BJ (cell line): ENCODE measurements at places on chromosomes 13 and 19.
A peak's percentile ranks its signal among the peaks of the same experiment; 100 is the strongest.

DNA sequence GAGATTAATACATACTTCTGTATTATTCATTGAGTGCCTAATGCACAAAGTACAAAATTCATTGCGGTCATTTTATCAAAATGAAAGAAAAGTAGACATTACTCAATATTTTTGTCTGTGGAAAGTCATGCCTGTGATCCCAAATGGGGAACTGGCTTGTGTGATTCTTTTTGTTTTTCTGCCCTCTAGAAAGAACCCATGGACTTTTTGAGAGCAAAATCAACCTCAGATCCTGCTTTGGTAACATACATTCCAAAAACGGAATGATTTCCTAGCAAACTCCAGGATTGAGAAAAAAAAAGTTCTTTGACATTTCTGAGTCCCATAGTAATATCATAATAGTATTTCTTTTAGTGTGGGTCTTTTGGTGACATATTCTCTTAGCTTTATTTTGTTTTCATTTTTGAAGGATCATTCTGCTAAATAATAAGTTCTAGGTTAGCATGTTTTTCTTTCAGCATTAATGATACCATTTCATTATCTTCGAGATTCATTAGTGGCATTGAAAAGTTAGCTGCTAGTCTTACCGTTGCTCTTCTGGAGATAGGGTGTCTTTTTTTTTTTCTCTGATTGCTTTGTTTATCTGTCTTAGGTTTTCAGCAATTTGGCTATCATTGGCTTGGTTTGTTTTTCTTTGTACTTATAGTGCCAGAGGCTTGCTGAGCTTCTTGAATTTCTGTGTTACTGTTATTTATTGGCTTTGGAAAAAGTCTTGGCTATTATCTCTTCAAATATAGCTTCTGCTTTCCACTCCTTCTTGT is 102.4 kb upstream of the CSNK1A1L start:
- no peak for DNase-seq

GRCh38 chr19:44722131-44723121 is 23.5 kb downstream of the CEACAM16 start:
- no peak for DNase-seq

GRCh38 chr19:29677001-29677817 is 11.9 kb downstream of the PLEKHF1 start:
- no peak for DNase-seq

DNA sequence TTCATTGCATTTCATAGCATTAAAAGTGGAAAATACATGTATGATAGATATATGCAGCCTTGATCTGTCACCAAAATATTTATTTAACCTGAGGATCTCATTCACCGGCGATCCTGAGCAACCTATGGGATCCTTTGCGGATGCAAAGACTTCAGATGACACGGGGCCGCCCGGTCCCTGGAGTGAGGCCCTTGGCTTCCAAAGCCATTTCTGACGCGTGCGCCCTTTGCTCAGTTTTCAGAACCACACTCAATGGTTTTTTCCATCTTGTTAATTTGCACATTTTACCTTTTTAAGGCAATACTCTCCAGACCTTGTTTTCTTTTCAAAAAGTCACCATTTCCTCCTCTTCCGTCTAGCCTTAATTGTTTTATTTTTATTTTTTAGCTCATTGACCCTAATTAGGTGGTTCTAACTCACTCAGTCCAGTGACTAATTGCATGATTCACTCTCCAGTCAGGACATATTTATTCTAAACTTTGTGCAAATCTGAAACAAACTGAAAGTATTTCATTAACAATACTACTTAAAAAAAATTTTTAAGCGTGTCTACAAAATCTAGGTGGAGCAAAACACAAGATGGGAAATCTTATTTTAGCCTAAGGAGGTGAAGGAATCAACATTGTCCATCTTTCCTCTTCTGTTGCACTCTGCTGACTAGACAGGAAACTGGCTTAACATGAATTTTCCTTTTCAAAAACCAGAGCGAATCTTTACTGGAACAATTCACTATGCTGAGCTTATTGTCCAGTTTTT is 47.9 kb downstream of the COL4A1 start:
- DNase-seq, result no peak

DNA sequence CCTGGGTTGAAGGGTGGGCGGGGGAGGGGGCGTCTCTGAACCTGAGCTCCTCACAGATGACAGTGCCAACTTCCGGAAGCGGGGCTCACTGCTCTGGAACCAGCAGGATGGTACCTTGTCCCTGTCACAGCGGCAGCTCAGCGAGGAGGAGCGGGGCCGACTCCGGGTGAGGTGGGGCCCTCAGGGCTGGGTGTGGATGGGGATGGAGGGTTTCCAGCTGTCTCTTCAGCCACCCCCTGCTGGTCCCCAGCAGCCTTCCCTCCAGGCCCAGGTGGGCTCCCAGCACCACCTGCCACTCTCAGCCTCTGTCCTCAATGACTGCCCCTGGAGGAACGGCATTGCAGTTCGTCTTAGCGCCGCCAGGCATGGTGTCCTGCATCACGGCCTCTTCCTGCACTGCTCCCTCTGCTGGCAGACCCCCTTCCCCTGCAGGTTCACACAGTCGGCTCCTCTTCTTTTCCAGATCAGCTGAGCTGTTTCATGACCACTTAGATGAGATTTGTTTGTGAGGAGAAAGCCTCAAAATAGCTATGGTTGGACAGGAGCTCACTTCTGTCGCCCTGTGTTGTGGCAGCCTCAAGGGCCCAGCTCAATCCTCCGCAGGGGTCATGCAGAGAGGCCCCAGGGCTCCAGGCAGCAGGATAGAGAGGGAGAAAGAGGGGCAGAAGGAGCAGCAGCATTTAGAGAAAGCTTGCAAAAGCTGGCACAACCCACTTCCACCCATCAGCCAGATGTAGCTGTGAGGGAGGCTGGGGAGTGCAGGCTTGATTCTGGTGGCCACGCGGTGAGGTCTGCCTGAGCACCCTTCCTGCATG is 2.5 kb upstream of the GARIN5A start:
- DNase-seq, result no peak

- no peak for DNase-seq
These were observed 29.3 kb upstream of the SPACA7 start for GRCh38 chr13:112346899-112347229.

- no peak for DNase-seq
These were observed 595 bp downstream of the ZNF440 start for GRCh38 chr19:11814700-11815035.

DNA sequence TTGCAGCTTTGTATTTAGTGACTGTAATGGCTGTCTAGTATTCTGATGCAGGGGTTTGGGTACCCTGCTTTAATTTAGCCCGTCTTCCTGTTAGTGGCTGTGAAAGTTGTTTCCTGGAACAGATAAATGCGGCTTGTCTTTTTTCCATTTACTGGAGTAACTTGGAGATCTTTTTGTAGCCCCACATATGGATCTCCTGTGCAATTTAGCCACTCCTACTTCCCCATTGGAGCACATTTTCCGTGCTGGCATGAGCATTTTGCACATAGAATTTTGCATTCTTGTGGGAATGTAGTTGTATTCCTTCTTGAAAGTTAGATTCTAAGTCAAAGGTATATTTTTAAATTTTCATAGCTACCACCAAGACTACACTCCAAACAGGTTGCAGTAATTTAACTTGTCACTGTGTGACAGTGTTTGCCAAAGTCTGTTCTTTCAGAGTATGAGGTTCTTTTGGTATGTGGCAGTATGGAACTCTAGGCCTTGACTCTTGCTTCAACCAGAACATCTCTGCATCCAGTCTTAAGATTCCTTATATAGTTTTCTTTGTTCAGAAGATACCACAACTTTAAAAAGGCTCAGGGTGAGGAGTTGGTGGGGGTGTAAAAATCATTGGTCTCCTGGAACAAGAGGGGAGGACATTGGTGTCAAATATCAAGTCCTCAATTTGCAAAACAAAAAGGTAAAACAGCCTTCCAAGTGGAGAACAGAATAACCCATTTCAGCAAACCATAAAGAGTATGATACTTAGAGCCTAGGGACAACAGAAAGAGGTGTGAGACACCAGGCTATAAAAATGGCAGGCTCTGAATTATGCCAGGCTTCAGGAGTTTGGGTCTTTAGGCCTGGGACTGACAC is 21.1 kb upstream of the CCDC97 start:
- no peak for DNase-seq

DNA sequence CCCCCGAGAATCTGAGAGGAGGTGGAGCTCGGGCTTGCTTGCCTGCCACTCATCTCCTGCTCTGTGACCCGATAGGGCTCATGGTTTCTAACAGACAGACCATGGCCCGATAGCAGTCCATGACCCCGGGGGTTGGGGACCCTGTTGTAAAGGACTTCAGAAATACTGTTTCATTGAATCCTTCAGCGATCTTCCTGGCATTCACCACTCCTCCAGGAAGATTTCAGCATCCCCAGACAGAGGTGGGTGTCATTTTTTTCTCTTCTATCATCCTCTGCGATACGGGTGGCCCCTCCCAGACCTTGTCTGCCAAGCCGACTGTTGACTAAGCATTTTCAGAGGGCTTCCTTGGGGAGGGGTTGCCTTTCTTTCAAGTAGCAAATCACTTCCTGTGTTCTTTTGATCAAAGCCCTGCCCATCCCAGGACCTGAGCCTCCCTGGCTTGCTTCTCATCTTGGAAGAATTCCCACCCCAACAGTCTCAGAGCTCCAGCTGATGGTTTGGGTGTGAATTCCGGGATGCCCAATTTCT is 1.7 kb downstream of the MYO1F start:
- no peak for DNase-seq

- no peak for DNase-seq
These were observed 31.4 kb upstream of the MPHOSPH8 start for GRCh38 chr13:19601749-19602725.

DNA sequence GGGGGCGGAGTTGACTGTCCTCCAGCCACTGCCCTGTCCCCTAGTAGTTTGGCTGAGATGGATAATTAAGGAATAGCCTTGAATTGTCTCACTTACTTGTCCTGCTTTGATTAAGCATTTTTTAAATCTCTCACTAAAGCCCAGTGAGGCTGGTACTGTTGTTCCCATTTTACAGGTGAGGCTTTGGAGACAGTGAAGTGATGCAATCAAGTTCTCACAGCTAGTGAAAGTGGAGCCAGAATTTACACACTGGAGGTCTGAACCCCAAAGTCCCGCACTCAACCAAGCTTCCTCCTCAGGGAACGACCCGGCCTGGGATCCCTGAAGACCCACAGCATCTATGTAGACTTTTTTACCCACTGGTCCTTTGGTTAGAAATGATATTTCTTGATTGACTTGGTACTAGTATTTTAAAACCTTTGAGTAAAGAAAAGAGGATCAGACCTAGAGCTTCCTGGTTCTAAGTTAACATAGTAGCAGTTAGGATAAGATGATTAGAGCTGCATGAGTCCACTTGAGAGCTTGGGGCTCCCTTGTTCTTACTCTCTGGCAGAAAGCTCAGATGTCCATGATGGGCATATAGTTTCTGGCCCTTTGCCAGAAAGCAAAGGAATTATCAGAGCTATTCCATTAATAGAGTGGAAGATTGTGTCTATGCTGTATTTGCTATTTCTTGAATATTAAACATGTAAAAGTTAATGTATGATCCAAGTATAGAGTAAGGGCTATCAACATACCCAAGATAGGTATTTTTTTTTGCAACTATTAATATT is 154.3 kb downstream of the LMO7 start:
- no peak for DNase-seq

DNA sequence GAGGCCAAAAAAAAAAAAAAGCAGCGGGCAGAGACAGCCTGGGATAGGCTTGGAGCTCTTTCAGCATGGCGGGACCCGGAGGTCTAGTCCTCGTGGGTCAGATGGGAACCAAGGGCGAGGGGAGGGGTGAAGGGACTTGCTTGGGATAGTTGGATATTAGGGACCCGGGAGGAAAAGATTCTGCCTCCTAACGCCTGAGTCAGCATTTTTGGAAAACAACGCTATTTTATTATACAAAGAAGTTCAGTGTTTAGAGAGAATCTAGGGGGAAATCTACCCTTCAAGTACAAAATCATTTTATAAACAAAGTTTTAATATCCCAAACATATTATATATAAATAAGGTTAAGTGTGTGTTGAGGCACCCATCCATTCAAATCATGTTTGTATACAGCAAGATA is 156.7 kb downstream of the ZNF536 start:
- DNase-seq, result no peak

GRCh38 chr19:17136021-17136420 is 60.4 kb downstream of the MYO9B start:
- DNase-seq, result no peak

GRCh38 chr19:36997843-36998235 is 80.4 kb upstream of the ZNF420 start:
- no peak for DNase-seq

DNA sequence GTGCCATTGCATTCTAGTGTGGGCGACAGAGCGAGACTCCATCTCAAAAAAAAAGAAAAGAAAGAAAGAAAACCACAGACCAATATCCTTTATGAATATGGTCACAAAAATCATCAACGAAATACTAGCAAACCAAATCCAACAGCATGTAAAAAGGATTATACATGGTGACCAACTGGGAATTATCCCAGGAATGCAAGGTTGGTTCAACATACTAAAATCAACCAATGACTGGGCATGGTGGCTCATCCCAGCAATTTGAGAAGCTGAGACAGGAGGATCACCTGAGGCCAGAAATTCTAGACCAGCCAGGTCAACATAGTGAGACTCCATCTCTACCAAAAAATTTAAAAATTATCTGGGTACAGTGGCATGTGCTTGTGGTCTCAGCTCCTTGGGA is 7.2 kb downstream of the TSKS start:
- no peak for DNase-seq

DNA sequence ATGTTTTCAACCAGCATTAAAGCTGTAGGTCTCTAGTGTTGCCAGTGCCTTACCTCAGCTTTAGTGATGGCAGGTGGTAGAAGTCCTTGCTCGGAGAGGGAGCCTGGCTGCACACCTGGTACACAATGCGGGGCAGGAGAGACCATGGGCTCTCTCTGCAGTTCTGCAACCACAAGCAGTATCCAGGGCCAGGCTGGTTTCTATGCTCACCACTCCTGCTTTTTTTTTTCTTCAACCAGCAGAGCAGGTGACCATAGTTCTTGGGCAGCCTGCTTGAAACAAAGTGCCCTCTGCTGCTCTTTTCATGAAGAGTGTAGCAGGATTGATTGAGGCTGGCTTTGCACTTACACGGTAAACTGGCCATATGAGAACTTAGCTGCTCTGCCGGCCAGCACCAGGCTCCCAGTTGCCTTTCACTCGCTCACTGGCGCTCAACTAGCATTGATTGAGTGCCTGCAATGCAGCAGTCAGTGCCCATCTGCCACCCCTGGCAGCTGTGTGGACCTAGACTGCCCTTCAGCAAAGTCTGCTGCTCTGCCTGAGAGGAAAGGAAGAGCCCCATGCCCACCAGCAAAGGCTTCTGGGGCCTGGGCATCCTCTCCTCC is 4.4 kb upstream of the CHAMP1 start:
- DNase-seq, result no peak

- peak; percentile 49 for DNase-seq
These were observed 22.8 kb upstream of the ITM2B start for GRCh38 chr13:48210178-48210577.

- DNase-seq, result no peak
These were observed 1.1 kb downstream of the GYS1 start for GRCh38 chr19:48991873-48992580.

GRCh38 chr13:71312923-71313322 is 554.1 kb downstream of the DACH1 start:
- DNase-seq, result no peak
